GM12865 (cell line): ENCODE measurements at places on chromosomes 13 and 19.
A peak's percentile ranks its signal among the peaks of the same experiment; 100 is the strongest.

DNA sequence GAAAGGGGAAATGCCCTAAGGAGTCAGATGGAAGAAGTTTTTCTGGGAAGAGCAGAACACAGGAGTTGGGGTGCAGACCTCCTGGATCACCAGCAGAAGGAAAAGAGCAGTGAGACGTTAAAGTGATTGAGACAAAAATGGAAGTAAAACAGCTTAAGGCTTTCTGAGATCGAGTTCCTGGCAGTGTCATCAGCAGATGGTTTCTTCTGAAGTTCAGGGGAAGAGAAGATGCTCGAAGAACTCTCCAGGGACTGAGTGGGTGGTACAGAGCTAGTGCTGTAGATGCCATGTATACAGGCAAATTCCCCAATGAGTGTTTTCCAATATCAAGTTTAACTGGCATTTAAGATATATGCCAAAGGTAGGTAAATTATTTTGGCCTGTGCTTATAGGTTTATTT is 272.2 kb upstream of the KLF12 start:
- no peak for DNase-seq

- DNase-seq = no peak
Observed at GRCh38 chr13:23608701-23609413, 38.6 kb downstream of the TNFRSF19 start.

- peak; percentile 63 for DNase-seq
Observed at GRCh38 chr19:16470911-16471811, 609 bp downstream of the EPS15L1 start.

DNA sequence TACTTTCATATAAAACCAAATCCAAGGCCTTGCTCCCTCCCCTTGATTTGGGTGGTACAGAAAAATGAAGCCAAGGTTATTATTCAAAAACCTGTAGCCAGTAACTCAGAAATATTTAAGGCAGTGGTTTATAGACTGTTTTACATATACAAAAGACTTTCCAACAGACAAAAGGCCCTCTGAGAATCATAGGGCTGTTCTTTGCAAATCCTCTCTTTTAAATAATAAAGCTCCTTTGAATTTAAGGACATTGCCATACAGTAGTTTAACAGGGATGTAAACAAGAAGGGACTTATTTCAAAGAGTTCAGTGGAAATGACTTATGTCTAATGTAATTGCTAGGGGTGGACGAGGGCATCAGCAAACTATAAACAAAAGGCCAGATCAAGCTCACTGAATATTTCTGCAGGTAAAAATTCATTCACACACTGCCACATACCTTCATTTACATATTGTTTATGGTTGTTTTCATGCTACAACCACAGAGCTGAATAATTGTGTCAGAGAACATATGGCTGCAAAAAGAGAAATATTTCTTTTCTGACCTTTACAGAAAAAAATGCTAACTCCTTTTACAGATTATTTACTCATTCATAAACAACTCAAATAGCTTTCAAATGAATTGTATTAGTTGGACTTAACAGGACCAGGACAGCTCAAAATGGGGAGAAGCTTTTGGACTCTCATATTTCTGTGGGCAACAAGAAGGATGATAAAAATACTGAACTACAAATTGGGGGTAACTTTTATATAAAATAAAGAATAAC is 665.6 kb downstream of the SLITRK1 start:
- DNase-seq = no peak

GRCh38 chr19:7450243-7451223 is 38.3 kb downstream of the PEX11G start:
- peak; percentile 63 for DNase-seq

- DNase-seq = no peak
Observed at GRCh38 chr13:113623491-113624234, 34.3 kb downstream of the ATP4B start.

- DNase-seq = no peak
Observed at GRCh38 chr13:80386002-80386401, 45.1 kb upstream of the SPRY2 start.

- peak; percentile 94 for DNase-seq
Observed at GRCh38 chr13:48975856-48976575, at the start of gene FNDC3A. Gene FNDC3A (plus strand): TSS chr13:48975912. CDS start chr13:49006191, 30,279 bp downstream.

- DNase-seq = no peak
Observed at GRCh38 chr19:54312436-54313377, at the start of gene LILRA5. Gene LILRA5 (minus strand): TSS chr19:54313166. CDS start chr19:54313019, 147 bp downstream.

GRCh38 chr19:54160182-54160811 is 776 bp upstream of the LENG1 start:
- no peak for DNase-seq

GRCh38 chr13:65894049-65894448 is 1336.1 kb downstream of the PCDH9 start:
- DNase-seq = no peak

GRCh38 chr13:103133556-103133955 is 67.3 kb upstream of the SLC10A2 start:
- no peak for DNase-seq

DNA sequence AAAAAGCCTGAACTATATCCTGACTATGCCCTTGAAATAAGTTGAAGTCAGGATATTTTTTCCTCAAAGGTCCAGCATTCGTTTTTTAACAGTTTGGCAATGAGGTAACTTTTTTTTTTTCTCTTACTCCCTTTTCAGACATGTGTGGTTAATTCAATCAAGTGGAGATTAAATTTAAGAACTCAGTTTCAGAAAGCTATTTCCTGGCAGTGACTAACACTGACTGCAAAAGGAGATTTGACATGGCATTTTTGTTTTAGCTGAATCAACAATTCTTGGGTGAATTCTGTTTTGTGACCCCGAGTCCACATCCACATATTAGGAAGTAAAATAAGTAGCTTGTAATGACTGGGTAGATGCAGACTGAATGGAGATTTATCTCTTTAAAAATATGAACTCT is 716.4 kb downstream of the PCDH9 start:
- DNase-seq = no peak

DNA sequence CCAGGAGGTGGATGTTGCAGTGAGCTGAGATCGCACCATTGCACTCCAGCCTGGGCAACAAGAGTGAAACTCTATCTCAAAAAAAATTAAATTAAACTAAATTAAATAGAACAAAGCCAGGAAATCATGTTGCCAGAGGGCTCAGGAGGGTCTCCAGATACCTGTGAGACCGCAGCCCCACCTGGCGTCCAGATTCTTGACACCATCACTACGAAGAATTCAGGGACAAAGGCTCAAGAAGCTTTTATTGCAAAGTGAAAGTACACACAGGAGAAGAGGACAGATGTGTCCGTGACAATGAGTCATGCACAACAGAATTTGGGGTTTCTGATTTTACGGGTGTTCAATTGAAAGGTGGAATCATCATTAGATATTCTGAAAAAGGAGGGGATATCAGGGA is 76.6 kb downstream of the STOML3 start:
- DNase-seq = no peak

- DNase-seq = peak; percentile 5
Observed at GRCh38 chr19:56639217-56639616, 3.7 kb upstream of the SMIM17 start.

DNA sequence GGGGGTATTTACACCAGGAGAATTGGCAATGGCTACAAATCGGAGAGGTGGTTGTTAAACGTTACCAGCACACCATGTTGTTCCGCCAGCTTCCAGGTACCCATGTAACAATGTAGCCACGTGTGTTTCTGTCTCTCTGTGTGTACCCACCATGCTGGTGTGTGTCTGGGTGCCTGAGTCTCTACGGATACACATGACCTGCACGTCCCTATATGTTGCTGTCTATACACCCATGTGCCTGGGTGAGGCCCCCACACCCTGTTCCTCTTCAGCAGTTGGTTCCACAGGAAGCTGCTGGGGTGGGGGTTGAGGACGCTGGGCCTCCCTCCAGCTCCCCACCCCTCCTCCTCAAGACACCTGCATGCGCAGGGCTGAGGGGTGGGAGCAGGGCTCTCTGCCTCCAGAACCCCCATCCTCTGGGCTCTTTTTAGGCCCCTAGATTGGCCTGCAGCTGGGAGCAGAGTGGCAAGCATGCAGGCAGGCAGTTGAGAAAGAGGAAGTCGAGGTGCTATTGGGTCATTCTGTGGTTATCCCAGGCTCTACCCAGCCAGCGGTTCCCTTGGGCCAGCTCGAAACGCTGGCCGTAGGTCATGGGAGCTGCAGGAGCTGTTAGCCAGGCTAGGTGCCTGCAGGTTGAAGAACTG is at the start of gene ARHGEF18:
TSS of gene ARHGEF18 (plus strand) at position 351 of the 644 bp plus-strand sequence. CDS start 13,954 bp downstream, outside the sequence.
- DNase-seq = peak; percentile 89

DNA sequence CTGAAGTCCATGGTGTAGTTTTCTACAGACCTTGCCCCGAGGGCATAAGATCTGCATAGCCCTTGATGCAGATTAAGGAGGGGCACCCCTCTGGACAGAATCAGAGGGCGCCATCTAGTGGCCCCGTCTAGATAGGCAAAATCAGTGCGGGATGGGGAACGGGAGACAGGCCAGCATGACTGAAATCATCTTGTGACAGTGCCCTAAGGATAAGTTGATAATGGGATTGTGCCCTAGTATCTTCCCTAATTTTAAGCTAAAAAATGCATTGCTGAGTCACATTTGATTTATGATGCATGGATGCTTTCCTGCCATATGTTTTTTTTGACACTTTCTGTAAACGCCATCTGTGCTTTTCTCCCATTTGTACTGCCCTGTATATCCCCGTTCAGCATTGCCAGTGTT is 19.0 kb upstream of the GPI start:
- peak; percentile 73 for DNase-seq

- no peak for DNase-seq
Observed at GRCh38 chr13:20446405-20446804, 79.3 kb downstream of the CRYL1 start.

DNA sequence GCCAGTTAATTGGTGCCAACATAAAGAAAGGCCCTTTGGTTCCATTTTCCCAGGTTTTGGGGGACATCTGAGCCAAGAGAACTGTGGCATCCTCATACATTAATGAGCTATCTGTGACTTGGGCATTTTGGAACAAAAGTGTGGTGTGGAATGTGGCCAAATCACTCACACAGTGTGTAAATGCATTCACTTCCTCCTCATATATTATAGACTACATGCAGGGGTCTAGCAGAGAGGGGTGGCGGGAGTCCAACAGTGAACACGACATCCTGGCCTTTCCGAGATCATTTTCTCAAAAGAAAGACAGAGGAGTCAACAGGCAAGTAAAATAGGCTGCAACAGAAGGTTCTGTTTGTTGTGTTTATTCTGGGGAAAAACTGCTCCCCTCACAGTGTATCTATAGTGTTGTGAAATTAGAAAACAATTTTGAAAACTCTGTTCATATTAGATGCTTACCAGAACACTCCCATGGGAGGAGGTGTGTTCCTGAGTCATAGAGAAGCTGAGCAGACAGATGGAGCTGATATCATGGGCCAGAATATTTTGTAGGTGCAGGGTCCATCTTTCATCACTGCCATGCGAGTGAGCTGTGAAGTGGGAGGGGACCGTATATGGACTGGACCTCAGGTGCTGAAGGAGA is 36.9 kb downstream of the PABPC3 start:
- DNase-seq = no peak

DNA sequence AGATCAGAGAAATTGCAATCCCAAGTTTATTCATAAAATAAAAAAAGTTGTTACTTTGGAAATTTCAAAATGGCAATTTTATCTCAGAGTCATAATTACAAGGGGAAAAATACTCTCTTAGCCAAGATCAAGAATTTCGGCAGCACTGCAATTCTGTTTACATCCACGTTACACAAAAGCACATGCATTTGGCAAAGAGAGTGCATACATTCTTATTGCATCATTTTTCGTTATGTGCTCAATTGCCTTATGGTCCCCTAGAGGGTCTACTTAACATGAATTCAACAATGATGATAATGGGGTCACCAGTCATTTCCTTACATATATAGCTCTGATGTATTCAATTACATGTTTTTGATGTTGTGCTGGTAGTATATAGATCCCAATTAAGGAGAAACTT is 498.0 kb downstream of the DIAPH3 start:
- DNase-seq = no peak

DNA sequence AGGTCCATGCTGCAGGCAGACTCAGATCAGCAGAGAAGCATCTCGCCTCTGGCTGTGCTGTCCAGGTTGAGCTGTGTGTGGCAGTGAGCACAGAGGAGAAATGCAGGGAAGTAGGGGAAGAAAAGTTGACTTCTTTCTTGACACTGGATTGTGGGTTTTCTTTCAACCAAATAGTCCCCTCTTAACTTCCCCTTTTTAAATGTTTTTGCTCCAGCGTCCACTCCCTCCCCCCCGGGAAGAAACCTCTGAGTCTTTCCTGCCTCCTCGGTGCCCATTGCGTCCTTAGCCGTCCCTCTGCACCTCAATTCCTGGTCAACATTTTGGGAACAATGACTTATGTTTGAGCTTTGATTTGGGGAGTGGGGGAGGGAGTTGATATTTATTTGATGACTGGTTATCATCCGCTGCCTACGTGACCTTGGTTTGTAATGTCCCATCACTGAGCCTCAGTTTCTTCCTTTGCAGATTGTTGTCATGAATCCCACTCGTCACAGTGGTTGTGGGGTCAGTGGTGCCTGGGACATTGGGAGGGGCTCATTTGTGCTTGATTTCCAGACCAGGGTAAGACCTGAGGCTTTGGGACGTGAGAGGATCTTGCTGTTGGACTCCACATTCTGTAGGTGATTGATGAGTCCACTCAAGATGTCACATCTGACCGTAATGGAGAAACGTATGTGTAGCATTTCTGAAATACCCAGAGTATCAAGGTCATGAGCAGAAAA is at the start of gene LILRB2:
TSS of gene LILRB2 (minus strand) at position 104 of the 722 bp plus-strand sequence. CDS start 614 bp downstream, outside the sequence.
- no peak for DNase-seq

DNA sequence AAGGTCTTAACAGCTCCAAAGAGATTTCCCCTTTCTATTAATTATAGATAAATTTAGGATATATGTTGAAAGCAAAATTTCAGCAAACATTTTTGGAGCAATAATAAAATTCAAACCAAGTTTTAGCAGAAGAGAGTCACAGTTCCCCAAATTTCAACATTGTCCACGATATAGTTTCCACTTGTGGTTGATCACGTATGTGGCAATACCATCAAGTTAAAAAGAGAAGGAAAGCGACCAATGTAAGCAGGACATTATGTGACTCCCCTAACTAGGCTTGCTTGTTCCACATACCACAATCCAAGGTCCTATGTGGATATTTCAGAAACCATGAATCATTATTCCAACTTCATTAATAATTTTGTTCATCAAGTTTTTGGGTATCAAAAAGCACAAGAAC is 52.8 kb downstream of the ELF1 start:
- no peak for DNase-seq

GRCh38 chr13:97569841-97570240 is 135.9 kb downstream of the RAP2A start:
- DNase-seq = no peak

- no peak for DNase-seq
Observed at GRCh38 chr13:85661675-85662074, 137.5 kb downstream of the SLITRK6 start.

GRCh38 chr13:50840284-50840683 is 3.2 kb downstream of the DLEU7 start:
- no peak for DNase-seq

GRCh38 chr19:38848299-38849146 is 1.3 kb downstream of the HNRNPL start:
- no peak for DNase-seq

GRCh38 chr19:42515241-42515832 is 12.9 kb downstream of the CEACAM1 start:
- DNase-seq = no peak
